ENCODE measurements at places on chromosomes 11 and 22. TPM values are rescaled to one million over a fixed set of nuclear protein-coding genes. Genes with fewer than 3 reads are reported as not detected.

The FLRT1 gene
- 0.03 TPM for polyA plus RNA-seq

The OR51A7 gene
- polyA plus RNA-seq = not detected

The UPK3A gene
- not detected for polyA plus RNA-seq

The CCDC89 gene
- 3.9 TPM for polyA plus RNA-seq

The OR51E2 gene
- not detected for polyA plus RNA-seq

The FREY1 gene
- 0.30 TPM for polyA plus RNA-seq
